H4 (cell line): ENCODE measurements at places on chromosomes 4 and X. TPM values are rescaled to one million over a fixed set of nuclear protein-coding genes. Genes with fewer than 3 reads are reported as not detected.

GRCh38 chrX:26026179-26026578, 112.0 kb upstream of the MAGEB18 start:
- no peak for DNase-seq

GRCh38 chrX:119151051-119151380, 23.4 kb upstream of the KIAA1210 start:
- DNase-seq, result no peak

DNA sequence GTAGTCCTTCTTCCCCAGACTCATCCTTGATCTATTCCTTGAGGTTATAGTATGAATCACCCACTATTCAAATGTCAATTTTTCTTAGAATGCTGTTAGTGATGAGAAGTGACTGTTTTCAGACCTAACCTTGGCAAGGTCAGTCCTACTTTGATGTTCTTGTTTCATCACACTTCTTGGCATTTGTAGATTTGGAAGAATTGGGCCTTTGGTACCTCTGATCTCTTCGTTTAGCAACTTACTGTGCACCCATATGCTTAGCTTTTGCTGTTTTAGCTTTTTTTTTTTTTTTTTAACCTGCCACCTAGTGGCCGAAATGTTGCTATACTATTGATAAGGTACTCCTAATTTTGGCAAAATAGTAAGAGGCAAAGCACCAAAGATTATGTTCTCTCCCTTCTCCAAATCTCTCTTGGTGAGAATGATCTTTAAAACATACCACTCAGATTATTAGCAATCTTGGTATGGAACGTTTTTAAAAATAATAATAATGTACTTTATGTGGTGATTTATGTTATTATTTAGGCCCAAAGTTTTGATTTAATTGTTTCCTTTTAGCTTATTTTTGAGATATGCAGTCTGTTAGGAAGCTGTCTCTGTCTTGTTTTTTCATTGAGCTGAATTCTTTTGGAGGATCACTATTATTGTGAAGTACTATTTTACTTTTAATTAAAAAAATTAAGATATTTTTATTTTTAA, 16.6 kb downstream of the DCK start:
- no peak for DNase-seq

Gene UXT
- total RNA-seq, result 225 and 248 TPM in 2 replicates

Gene TRPC3
- 0.55 and 2.3 TPM in 2 replicates for total RNA-seq
